ENCODE measurements at places on chromosomes 3 and 15.

DNA sequence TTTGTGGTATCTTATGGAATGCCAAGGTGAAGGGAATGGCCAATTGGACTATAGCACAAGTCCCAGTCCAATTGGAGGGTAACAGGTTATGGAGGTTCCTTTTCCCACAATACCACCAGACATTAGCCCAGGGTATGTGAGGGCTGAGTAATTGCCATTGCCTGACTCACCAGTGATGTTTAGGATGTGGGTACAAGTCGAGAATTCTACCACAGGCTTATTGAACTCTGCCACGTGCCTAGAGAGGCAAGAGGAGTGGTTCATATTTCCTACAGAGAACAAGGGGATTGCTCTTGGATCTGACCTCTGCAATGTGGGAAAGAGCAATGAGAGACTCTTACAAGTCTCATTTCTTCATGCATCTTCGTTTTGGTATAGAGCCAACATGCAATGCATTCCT, 85.0 kb upstream of the XCR1 start:
- no peak for DNase-seq

GRCh38 chr15:92074646-92075045, 221.1 kb downstream of the SLCO3A1 start:
- no peak for DNase-seq

DNA sequence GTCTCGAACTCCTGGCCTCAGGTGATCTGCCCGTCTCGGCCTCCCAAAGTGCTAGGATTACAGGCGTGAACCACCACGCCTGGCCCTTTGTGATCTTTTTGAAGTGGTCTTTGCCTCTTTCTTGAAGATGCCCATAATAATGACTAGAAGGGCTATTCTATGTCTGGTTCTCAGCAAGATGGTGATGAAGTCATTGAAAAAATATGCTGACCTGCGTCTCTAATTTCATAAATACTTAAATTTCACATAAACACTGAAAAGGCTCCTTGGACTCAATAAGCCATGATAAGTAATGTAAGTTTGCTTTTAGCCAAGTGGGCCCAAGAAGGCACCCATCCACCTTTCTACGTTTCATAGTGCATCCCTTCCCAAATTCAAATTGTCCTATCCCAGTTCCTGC, 775 bp upstream of the MAPK6 start:
- DNase-seq: no peak

DNA sequence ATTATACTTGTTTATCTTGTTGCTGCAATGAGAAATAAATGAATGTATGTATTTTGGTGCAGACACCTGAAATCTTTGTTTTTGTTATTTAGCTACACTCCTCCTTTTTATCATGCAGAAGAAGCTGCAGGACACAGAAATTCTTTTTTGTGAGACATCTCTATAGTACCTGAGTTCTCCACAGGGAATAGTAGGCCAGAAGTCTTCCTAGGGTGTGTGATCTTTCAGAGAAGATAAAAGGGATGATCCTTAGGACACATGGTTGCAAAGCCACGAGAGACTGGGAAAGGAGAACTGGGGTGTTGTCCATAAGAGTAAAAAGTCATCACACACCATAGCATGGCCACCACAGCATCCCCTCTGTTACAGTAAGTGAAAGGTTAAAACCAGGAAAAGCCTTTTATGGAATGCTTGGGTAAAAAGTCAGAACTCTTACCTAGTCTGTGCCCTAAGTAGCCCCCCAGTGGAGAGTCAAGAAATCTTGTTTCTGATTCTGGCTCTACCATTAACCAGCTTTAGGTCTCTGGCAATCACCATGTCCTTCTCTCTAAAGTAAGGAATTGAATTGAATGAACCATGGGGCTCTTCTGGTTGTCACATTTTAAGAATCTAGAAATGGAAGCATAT, 31.9 kb upstream of the ADGRG7 start:
- DNase-seq: no peak

DNA sequence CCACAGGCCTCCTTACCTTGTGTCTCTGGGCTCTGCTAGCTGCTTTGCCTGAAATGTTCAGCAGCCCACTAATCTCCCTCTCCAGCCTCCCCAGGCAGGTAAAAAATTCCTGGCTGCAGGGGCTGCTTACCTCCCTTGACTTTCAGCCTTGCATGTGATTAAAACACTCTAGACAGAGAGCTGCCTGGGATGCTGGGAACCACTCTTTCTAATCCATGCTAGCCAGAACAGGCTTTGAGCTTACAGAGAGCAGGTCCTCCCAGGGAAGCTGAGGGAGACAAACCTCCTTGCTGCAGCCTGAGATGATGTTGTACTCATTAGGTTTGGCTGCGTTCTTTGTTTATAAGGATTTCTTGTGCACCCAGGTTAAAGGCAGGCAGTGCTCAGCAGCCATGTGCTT, 33.7 kb upstream of the LIPC start:
- DNase-seq: no peak

DNA sequence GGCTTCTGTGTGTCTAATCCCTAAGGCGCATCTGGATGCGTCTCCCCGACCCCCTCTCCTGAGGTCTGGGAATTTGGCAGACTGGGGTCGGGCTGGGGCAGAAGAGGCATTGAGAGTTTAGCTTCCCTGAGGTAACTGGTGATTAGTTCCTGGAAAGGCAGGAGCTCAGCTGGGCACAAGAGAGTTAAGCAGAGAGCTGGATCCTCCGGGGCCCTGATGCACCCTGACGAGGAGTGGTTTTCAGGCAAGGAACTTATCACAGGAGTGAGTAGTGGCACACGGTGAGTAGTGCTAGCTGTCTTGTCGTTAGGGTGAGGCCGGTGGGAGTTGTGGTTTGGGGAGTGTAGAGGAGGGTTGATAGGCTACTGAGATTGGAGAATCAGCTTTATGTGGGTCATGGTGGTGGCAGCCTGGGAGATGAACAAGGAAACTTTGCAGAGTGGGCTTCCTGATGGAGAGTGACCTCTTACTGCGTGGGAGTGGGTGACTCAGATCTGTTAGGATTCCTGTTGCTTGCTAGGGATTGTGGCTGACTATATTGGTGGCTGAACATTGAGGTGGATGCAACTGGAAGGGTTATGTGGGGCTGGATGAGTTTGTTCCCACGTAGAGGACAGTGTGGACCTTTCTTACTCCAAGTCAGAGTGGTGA, 897 bp downstream of the RAD54L2 start:
- DNase-seq: no peak

GRCh38 chr15:93719921-93720351, 511.4 kb upstream of the MCTP2 start:
- no peak for DNase-seq

GRCh38 chr3:172918568-172919296, 168.2 kb downstream of the ECT2 start:
- no peak for DNase-seq

- DNase-seq: no peak
These were observed 185.5 kb downstream of the MCTP2 start for GRCh38 chr15:94416820-94417219.

- no peak for DNase-seq
These were observed 394.0 kb downstream of the LRTM1 start for GRCh38 chr3:54533856-54534255.

DNA sequence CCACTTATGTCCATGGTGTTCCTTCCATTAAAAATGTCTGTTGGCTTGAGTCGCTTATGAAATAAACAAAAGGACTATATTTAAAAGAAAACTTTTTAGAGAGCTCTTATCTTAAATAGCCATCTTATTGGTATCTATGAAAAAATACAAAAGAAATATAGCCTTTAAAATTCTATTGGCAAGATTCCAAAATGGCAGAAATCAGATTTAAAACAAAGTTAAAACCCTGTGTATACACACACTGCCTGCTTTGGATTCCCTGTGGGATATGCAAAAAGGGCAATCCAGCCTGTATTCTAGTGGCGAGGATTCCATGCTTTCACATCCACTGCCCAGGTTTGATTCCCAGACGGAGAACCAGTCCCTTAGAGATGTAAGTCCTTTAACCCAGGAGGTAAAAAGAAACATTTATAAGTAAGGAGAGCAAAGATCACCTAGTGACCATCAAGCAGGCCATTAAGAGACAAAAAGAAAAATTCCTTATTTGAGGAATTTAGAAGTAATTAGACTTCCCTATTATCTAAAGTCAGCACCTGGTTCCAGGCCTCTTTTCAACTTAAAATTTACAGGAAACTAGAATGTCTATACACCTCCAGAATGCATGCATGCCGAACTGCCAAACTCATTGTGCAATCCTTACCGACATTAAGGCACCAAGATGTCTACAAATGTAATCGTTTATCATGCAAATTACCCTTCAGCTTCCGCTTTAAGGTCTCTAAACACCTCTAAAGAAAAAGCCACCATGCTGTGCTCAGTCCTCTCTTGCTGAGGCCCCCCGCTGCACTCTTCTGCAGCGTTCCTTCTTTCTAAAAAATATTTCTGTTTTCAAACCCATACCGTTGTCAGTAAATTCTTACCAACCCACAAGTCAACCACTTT, 69.6 kb upstream of the STRIT1 start:
- no peak for DNase-seq

- no peak for DNase-seq
These were observed 29.5 kb upstream of the ZNF445 start for GRCh38 chr3:44506961-44507360.

- no peak for DNase-seq
These were observed 2.3 kb upstream of the SHC4 start for GRCh38 chr15:48965972-48966371.

- no peak for DNase-seq
These were observed 169.6 kb upstream of the GADL1 start for GRCh38 chr3:31064021-31064420.

DNA sequence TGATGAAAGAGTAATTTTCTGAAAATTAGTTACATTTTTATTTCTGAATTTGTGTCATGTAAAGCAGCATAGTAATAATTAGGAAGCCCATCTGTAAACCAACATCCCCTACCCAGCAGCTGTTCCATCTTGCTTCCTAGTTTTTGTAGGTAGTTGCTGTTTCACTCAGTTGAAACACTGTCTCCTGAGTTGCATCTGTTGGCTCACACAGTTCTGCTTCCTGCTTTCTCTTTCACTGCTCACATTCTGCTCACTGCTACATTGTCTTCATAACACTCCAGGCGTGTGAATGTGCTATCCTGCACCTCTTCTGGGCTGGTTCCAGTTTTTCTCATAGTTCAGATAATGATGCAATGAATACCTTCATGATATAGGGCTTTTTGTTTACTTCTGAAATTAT, 123.4 kb downstream of the EPHB1 start:
- no peak for DNase-seq
